ENCODE measurements at places on chromosomes 3 and 15.

GRCh38 chr3:49294343-49294742, 17.3 kb upstream of the C3orf62 start:
- DNase-seq: no peak

DNA sequence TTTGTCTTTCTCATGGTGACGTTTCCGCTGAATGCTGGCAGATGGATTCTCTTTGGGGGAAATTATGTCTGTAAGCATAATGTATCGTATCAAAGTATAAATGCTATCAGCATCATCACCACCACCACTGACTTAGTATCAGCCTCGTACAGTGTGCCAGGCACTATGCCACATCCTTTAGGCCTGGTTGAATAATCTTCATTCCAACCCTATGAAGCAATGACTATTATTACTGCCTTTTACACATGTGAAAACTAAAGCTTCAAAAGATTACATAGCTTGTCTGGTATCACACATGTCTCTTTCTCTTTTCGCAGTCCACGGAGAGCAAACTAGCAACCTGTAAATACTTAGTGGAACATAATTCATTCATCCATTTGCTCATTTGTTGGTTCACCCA, 166.7 kb upstream of the PRICKLE2 start:
- no peak for DNase-seq

GRCh38 chr15:79609506-79609905, 177.4 kb downstream of the MINAR1 start:
- no peak for DNase-seq

GRCh38 chr3:107065094-107065861, 312.0 kb upstream of the CCDC54 start:
- peak; percentile 82 for DNase-seq

DNA sequence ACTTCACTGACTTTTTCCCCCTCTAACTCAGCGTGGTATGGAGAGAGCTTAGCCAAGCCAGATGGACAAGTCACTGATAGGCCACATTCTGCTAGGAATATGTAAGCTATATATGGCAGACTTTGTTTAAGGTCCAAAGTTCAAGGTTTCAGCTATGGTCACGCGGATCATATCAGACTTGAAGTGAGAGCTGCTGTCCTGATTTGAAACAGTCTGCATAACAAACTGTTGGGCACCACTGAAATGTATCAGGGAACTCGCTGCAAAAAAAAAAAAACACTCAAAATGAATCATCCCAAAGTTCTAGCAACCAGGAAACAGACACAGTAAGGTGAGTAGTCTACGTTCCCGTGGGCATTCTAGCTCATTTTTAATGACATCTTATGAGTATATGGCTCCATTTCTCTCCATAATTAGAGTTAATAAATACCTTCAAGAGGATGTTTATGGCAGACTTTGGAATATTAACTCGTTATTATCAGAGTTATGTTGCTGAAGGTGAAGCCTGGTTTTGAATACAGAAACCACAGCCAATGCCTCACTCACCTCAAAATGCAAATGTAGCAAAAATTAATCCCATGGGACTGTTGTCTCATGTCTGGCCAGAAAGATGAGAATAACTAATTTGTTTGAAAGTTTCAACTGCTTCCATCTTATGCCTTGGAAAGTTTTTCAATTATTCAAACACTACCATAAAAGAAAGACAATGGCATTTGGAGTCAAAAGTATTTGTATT, 12.3 kb downstream of the DPH3 start:
- DNase-seq: peak; percentile 25

DNA sequence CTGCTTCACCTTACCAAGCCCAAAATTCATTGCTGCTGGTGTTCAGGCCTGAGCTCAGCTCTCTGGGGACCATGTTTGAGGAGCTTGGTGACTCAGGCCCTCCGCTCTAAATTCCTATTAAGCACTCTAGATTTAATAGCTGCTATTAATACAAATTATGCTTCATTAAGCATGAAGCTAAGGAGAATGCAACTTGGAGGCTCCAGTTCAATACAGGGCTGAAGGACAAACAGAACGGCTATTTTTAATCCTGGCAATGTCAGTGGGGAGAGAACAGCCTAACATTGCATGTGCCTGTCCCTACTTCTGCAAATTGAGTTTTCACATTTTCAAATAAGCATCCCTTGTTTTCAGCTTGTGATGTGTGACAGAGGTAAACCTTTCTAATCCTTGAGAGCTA, 80.1 kb upstream of the TRIM42 start:
- no peak for DNase-seq

- no peak for DNase-seq
These were observed 44.2 kb upstream of the MTMR10 start for GRCh38 chr15:31035610-31036009.

DNA sequence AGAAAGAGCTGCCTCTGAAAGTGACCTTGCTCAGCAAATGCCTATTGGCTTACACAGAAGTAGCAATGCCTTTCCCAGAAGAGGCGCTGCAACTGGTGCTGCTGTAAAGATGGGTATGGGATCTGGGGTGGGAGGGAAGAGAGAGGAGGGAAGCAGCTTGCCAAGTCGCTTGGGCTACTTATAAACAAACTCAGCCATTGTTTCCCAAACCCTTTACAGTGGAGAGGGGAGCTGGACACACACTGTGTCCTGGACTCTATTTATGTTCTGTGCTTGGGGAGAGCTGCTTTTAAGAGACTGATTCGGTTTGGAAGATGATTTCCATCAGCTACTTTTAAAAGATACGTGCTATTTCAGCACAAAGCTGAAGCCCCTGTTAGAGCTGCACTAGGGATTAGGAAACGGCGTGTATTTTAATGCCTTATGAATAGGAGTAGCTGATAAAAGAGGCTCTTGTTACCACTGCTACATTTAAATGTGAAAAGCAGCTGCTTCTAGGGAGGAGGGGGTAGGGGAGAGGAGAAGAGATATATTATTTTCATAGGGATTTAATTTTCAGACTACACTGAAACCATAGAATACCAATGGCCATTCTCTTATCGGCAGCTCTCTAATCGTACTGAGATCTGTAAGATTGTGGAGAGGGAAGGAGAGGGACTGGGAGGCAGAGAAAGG, 440.6 kb downstream of the MCTP2 start:
- peak; percentile 60 for DNase-seq

- DNase-seq: no peak
These were observed 11.4 kb downstream of the FAM107A start for GRCh38 chr3:58565621-58566397.

GRCh38 chr3:29100292-29100691, 180.6 kb upstream of the RBMS3 start:
- no peak for DNase-seq

- no peak for DNase-seq
These were observed 38.2 kb downstream of the BOC start for GRCh38 chr3:113249601-113250000.

GRCh38 chr15:99132122-99132521, 27.2 kb downstream of the SYNM start:
- no peak for DNase-seq

DNA sequence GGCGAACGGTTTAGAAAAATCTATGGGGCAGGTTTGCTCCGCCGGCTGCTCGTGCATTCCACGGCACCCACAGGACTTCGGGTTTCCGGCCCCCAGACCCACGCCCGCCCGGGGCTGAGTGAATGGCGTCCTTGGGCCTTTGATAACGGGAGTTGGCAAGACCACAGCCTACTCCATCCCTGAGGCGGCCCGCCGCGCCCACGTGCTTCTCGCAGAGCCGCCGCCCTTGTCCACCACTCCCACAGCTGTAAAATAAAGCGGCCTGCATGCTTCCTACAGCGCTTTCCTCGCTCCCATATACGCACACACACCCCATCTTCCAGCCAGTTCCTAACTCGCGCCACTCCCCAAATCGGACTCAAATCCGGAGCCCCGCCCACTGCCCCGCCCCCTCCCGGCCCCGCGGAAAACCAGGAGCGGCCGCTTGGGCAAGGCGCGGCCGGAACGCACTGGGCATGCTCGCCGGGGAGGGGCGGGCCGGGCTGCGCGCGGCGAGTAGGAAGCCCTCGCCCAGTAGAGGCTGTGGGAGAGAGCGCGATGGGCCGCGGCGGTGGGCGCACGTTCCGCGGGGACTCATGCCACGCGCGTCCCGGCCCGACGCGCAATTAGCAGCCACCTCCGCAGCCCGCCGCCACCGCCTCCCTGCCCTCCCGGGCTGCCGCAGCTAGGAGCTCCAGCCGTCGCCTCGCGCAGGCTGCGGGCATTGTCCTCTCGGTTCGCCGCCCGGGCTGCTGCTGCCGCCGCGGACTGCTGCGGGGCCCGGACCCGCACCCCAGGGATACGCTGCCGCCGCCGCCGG, at the start of gene RAP2B:
TSS of gene RAP2B (plus strand) at position 513 of the 799 bp plus-strand sequence. CDS start 468 bp downstream, outside the sequence.
- peak; percentile 95 for DNase-seq

DNA sequence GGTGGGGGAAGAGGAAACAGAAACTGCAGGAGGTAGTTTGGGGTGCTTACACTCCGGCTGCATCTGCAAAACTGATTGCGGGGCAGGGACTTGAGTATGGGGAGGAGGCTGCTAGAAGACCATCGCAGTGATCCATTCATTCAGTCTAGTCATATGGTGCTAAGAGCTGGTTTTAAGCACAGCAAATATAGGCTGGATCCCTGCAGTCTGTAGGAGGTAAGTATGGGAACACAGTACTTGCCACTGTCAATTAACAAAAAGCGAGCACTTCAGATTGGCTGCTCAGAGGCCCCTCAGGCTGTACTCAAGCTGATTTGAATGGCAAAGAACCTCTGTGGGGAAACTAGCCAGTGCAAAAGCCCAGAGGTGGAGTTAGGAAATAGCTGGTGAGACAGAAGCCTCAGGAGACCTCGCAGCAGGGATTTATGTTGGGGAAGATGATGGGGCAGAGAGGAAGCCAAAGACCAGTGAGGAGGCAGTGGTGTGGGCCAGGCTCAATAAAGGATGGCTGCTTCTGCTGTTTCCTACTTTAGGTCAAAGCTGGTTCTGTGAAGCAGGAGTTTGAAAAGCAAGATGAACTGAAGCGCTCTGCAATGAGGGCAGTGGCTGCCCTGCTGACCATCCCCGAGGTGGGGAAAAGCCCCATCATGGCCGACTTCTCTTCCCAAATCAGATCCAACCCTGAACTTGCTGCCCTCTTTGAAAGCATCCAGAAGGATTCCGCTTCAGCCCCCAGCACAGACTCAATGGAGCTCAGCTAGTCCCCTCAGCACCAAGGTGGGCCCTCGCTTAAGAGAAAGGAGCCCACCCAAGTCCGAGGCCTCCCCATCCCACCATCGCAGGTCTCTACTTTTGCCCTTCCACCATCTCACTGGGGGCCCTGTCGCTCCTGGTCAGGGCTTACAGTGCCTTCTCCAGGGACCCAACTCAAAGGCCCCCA, 7.9 kb downstream of the RPL32 start:
- DNase-seq: no peak

DNA sequence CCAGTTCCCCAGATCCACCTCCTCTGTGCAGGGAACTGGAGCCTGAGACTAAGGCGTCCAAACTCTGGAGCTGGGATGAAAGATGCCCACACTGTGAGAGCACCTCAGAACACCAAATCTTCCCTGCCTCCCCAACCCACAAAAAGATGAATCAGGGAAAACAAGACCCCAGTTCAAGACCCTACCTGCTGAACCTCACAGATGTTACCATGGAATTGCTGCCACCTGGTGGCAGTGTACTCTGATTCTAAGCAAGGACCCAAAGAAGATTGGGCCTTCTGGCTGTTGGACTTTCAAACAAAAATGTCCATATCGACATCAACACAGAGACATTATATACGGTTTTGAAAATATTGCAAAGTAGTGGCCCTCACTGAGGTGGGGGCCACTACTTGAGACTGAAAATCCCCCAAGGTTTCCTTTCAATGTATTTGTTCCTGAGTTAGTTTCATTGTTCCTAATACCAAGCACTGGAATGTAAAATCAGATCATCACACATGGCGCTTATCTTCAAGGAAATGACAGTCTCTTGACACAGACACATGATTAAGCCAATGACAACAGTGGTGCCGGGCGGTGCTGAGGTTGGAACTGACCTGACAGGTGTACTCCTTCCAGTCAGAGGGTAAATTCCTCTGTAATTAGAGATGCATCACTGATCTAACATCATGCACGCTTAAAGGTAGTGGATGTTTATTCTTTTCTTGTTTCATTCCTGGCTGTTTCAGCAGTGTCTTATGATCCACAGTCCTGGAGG, 67.6 kb downstream of the SLC6A11 start:
- peak; percentile 17 for DNase-seq

- DNase-seq: peak; percentile 63
These were observed 51.7 kb downstream of the SCN11A start for GRCh38 chr3:39000008-39000450.

- DNase-seq: no peak
These were observed 85.9 kb downstream of the DCLK3 start for GRCh38 chr3:36678216-36679013.

DNA sequence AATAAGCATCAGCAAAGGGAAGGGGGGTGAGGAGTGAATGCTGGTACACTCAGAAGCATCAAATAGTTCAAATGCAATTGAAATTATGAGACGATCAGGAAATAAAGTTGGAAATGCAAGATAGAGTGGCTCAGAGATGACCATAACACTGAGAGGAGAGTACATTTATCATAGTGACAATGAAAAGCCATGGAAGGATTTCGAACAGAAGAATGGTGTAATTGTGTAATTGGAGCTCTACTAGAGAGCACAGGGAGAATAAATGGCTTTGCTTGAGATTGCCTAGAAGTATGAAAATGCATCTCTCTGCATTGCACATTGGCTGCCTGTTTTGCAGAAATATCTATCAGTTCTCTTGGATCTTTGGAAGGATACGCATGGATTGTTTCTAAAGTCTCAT, 163.3 kb downstream of the TP63 start:
- peak; percentile 74 for DNase-seq

DNA sequence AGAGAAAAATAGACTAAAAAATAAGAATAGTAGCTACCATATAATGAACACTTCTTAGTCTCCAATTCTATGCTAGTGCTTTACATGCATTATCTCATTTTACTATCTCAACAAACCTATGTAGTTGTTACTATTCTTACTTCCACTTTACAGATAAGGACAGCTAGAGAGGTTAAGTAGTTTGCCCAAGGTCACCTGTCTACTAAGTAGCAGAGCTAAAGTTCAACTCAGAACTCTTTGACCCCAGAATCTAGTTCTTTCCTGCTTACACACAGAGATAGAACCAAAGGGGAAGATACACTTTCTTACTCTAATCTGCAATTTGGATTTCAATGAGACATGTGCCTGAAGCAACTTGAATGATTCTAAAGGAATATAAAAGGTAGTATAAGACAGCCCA, 24.7 kb upstream of the SPRED1 start:
- no peak for DNase-seq

DNA sequence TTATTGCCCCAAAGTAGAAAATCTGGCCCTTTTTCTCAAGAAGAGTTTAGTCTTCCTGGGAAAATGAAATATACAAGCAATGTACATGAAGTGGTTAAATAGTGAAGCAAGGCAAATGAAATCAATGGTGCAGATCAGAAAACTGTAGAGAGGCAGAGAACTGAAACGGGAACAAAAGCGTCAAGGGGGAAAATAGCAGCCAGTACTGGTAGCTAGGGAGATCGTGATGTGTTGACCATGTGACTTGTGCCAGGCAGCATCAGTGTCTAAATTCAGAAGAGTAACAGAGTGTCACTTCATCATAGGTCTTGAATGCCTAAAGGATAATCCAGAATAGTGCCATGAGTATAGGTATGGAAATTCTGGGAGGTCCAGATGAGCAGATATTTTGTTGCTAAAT, 163.1 kb downstream of the CHL1 start:
- DNase-seq: no peak

All from NCI-H69 (cell line).